ENCODE measurements at places on chromosomes 5 and 9. TPM values are rescaled to one million over a fixed set of nuclear protein-coding genes. Genes with fewer than 3 reads are reported as not detected.
A peak's percentile ranks its signal among the peaks of the same experiment; 100 is the strongest.

GRCh38 chr5:61100437-61100836, 61.8 kb downstream of the SMIM15 start:
- no peaks in the 10 kb centered on the region for H3K4me1 ChIP-seq
- H3K27me3 ChIP-seq: no peaks in the 10 kb centered on the region
- H3K27ac ChIP-seq: no peak overlapping the region
- no peaks in the 10 kb centered on the region for H3K36me3 ChIP-seq

Gene G3BP1
- 143 TPM for total RNA-seq

DNA sequence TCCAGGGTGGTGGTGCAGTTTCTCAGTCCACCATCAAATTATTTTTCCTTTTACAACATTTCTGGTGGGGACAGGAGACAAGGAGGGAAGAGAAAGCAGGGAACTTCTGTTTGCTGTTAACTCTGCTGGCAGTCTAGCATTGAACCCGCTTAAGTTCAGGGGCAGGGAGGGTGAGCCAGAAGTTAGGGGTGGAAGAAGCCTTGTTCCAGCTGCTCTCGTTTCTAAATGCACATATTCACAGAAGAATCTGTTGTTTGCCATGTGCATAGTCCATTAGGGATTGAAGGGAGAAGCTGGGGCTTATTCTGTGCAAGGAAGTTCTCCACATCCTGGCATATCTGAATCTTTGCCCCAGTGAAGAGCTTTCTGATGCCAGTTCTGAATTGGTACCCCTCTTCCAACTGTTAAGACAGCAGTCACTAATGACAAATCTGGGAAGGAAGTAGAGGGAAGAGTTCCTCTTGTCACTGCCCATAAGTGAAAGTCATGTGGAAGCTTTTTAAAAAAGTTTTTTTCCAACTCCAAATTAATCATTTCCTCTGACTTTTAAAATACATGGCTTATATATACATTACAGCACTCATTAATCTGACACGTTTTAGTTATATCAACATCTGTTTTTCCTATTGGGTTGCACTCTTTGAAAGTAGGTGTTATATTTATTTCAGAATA, 32.6 kb upstream of the ACOT12 start:
- H3K4me1 ChIP-seq: peaks cover 20% of the 10 kb centered on the region
- H3K27me3 ChIP-seq: no peaks in the 10 kb centered on the region
- H3K27ac ChIP-seq: peak overlapping the region; percentile 14
- DNase-seq: no peak

Gene FOXI1
- not detected for total RNA-seq

DNA sequence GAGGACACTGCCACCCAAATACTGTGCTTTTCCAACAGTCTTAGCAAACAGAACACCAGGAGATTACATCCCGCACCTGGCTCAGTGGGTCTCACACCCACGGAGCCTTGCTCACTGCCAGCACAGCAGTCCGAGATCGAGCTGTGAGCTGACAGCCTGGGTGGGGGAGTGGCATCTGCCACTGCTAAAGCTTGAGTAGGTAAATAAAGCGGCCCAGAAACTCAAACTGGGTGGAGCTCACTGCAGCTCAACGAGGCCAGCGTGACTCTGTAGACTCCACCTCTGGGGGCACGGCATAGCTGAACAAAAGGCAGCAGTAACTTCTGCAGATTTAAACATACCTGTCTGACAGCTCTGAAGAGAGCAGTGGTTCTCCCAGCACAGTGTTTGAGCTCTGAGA, 28.8 kb downstream of the EPB41L4A start:
- no peaks in the 10 kb centered on the region for H3K27me3 ChIP-seq
- no peak overlapping the region for H3K27ac ChIP-seq
- DNase-seq: no peak
- H3K36me3 ChIP-seq: no peaks in the 10 kb centered on the region
- H3K4me3 ChIP-seq: no peak overlapping the region
- no peaks in the 10 kb centered on the region for H3K4me1 ChIP-seq
